ENCODE measurements at places on chromosomes 16 and 17. TPM values are rescaled to one million over a fixed set of nuclear protein-coding genes. Genes with fewer than 3 reads are reported as not detected.
A peak's percentile ranks its signal among the peaks of the same experiment; 100 is the strongest.

Gene NME1
- total RNA-seq = 310 TPM

Gene PRSS27
- total RNA-seq = 2.2 TPM

Gene PRM1
- 0.82 TPM for total RNA-seq

- peak; percentile 83 for DNase-seq
- no peak overlapping the region for H3K4me3 ChIP-seq
- no peak overlapping the region for H3K27ac ChIP-seq
- H3K36me3 ChIP-seq = no peaks in the 10 kb centered on the region
- no peaks in the 10 kb centered on the region for H3K27me3 ChIP-seq
Observed at GRCh38 chr17:10628756-10629155, 28.4 kb downstream of the MYH3 start.

DNA sequence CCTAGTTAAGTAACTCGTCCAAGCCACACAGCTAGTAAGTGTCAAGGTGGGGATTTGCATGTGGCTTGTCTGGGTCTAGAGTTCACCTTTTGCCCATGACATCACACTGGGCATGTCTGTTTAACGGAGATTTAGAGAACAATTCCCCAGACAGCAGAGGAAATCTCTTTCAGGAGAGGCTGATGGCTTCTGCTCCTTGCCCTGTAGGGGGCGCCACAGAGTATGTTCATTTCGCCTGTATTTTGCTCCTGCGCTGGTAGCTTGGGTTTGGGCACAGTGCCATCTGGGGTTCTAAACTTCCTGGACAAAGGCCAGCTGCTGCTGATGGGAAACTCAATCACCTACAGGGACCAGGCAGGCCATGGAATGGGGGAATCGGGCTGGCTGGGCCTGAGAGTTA is 20.4 kb downstream of the OTOA start:
- H3K27me3 ChIP-seq = no peaks in the 10 kb centered on the region
- H3K27ac ChIP-seq = no peak overlapping the region
- no peak overlapping the region for H3K4me3 ChIP-seq
- H3K4me1 ChIP-seq = no peaks in the 10 kb centered on the region
- H3K36me3 ChIP-seq = no peaks in the 10 kb centered on the region
- DNase-seq = peak; percentile 82

GRCh38 chr17:28086519-28086918 is 44.0 kb downstream of the NLK start:
- no peaks in the 10 kb centered on the region for H3K36me3 ChIP-seq
- DNase-seq = no peak
- no peak overlapping the region for H3K4me3 ChIP-seq
- H3K27me3 ChIP-seq = no peaks in the 10 kb centered on the region

DNA sequence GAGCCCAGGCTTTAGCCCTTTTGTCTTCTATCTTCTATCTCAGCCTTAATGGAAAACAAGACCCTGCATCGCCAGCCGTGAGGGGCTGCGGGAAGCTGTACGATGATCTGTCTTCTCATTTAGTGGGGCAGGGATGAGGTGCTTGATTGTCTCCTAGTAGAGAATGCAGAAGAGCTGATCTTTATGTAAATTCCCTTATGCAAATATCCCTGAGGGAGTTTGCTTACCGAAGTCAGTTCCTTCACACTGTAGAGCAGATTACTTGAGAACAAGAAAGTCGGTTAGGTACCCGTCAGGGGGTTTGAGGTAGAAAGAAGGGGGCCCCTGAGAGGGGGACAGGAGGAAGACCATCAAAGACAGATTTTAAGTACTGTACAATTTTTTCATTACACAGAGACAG is 66.2 kb downstream of the IRF8 start:
- no peaks in the 10 kb centered on the region for H3K27me3 ChIP-seq
- no peaks in the 10 kb centered on the region for H3K4me1 ChIP-seq

GRCh38 chr17:21676281-21677111 is 15.8 kb upstream of the KCNJ18 start:
- H3K4me3 ChIP-seq = no peak overlapping the region
- peaks cover 6% of the 10 kb centered on the region for H3K36me3 ChIP-seq
- H3K4me1 ChIP-seq = no peaks in the 10 kb centered on the region
- no peak overlapping the region for H3K27ac ChIP-seq

DNA sequence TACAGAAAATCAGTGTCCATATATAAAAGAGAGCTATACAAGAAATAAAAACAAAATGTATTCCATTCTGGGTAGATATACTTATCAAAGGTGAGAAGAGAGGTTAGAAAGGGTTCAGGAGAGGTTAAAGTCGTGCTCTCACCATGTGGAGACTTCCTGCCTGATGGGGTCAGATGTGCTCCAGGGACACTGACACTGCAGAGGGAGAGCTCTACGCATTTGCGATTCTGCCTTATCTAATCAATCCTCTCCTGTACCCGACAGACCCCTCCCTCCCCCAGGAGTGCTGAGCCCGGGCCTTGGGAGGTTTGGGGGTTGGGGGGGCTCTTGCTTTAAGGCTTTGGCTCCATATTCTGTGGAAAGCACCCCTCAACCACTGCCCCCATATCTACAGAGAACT is 16.6 kb upstream of the SLC5A11 start:
- no peaks in the 10 kb centered on the region for H3K4me1 ChIP-seq
- no peaks in the 10 kb centered on the region for H3K27me3 ChIP-seq
- DNase-seq = no peak
- H3K36me3 ChIP-seq = peaks cover 4% of the 10 kb centered on the region

DNA sequence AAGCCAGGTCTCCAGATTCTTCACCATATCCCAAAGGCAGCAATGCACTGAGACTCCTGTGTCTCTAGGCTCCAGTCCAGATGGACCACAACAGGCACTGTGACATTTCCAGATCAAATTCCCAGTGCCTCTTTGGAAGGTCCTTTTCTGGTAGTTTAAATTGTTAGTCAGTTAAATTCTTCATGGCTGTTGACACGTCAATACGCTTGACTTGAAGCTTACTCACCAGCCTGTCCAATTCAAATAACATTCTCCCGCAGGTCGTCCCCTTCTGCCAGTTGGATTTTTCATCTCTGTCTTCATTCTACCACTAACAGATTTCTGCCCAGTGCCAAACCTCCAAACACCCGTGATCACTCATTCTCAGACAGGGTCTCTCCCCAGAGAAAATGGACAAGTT is 86.7 kb downstream of the SHISA9 start:
- no peak overlapping the region for H3K27ac ChIP-seq
- H3K4me3 ChIP-seq = no peak overlapping the region
- no peaks in the 10 kb centered on the region for H3K36me3 ChIP-seq
- no peaks in the 10 kb centered on the region for H3K4me1 ChIP-seq

GRCh38 chr17:57638284-57638683 is 106.8 kb downstream of the CCDC182 start:
- no peaks in the 10 kb centered on the region for H3K27me3 ChIP-seq
- no peak overlapping the region for H3K27ac ChIP-seq

DNA sequence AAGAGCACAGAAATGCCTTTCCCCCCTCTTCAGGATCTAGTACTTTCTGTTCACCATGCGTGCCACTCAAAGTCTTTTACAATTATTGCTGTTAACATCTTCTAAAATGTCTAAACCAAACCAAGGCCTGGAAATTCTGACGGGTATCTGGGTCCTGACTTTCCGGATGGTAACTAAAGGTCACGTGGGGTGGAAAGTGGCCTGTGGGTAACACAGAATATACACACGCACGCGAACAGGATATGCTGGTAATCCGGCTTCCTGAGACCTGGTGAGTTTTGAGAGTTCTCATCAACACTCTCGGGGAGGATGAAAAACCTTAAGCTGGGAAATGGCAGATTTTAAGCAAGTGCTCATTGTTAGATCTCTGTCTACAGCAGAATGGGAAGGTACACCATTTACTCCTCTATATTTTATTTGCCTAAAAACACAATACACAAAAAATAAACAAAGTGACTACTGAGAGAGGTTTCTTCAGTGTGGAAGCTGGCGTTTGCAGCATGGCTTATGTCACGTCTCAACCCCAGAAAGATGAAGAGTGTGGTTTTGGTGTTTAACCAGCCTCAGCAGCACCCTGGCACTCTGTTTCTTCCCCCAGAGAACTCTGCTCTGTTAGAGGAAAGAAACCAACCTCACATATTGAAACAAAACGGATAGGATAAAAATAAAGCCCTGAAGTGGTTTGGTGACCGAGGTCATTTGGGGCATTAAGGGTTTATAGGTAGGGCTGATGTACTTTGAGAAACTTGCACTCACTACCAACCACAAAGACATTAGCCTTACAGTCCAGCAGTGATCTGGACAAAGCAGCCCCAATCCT is 37.3 kb downstream of the SMG6 start:
- no peak for DNase-seq
- no peaks in the 10 kb centered on the region for H3K36me3 ChIP-seq
- no peak overlapping the region for H3K4me3 ChIP-seq
- H3K27me3 ChIP-seq = no peaks in the 10 kb centered on the region
- H3K27ac ChIP-seq = no peak overlapping the region
- no peaks in the 10 kb centered on the region for H3K4me1 ChIP-seq

- no peak for DNase-seq
- H3K27me3 ChIP-seq = no peaks in the 10 kb centered on the region
- no peak overlapping the region for H3K27ac ChIP-seq
- no peaks in the 10 kb centered on the region for H3K4me1 ChIP-seq
- no peaks in the 10 kb centered on the region for H3K36me3 ChIP-seq
- no peak overlapping the region for H3K4me3 ChIP-seq
Observed at GRCh38 chr16:87551487-87551886, 50.8 kb upstream of the JPH3 start.

DNA sequence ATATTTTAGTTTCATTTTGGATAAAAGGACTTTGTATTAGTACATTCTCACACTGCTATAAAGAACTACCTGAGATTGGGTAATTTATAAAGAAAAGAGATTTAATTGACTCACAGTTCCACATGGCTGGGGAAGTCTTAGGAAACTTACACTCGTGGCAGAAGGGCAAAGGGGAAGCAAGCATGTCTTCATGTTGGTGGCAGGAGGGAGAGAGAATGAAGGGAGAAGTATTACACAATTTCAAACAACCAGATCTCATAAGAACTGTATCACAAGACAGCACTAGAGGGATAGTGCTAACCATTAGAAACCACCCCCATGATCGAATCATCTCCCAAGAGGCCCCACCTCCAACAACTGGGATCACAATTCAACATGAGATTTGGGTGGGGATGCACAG is 142.9 kb downstream of the USP31 start:
- H3K27ac ChIP-seq = no peak overlapping the region
- no peak for DNase-seq
- no peaks in the 10 kb centered on the region for H3K36me3 ChIP-seq
- no peaks in the 10 kb centered on the region for H3K4me1 ChIP-seq

- no peak overlapping the region for H3K27ac ChIP-seq
- H3K27me3 ChIP-seq = no peaks in the 10 kb centered on the region
- no peak for DNase-seq
- no peak overlapping the region for H3K4me3 ChIP-seq
Observed at GRCh38 chr16:50282010-50282538, 15.7 kb downstream of the ADCY7 start.

Measured in H1 (cell line).